ENCODE measurements at places on chromosomes 4 and X.
A peak's percentile ranks its signal among the peaks of the same experiment; 100 is the strongest.

DNA sequence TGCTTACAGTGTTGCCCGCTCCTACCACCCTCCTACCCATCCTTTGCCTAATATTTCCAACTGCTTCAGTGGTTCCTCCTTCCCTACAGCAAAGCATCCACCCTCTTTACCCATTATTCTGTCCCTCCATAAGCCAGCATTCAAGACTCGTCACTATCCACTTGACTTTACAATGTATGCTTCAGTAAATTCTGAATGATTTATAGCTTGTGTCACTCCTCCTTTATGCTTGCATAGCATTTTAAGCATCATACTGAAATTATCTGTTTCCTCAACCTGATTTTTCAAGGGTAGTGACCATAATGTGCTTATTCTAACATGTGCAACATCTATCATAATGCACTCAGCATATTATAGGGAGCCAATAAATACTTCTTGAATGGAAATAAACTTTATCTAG, 365.5 kb downstream of the RAB28 start:
- no peak for DNase-seq

DNA sequence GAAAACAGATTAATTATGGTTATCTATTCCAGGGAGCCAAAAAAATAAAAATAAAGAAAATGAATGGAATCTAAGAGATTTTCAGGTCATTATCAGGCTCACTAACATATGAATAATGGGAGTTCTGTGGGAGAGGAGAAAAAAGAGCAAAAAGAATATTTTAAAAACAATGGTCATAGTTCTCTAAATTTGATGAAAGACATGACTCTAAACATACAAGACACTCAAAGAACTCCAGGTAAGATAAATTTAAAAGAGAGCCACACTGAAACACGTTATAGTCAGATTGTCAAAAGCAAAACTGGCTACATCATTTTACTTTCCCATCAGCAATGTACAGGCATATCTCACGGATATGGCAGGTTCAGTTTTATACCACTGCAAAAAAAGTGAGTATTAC, 520.0 kb downstream of the ANKRD50 start:
- DNase-seq: no peak

GRCh38 chr4:128519163-128519830, 231.7 kb upstream of the PGRMC2 start:
- no peak for DNase-seq

DNA sequence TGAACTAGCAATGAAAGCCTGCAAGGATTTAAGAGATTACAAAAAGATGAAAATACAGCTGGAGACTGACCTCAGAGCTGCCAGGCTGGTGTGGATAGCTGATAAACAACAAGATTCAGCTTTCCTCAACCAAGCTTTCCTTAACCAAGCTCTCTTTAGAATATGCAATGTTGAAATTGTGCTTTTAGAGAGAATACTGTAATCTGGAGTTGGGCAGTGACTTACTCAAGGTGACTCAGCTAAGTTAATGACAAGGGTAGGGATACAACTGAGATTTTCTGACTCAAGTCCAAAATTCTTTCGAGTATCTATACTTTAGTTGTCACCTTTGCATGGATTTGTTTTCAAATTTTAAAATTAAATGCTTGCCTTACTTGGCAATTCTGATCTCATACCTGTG, 98.0 kb downstream of the AMMECR1 start:
- no peak for DNase-seq

GRCh38 chr4:169984745-169985144, 41.5 kb downstream of the MFAP3L start:
- no peak for DNase-seq

GRCh38 chr4:141757287-141757686, 120.9 kb downstream of the IL15 start:
- no peak for DNase-seq

GRCh38 chr4:139819082-139819481, 153.5 kb downstream of the MGST2 start:
- DNase-seq: no peak

- DNase-seq: peak; percentile 82
Measured at GRCh38 chrX:71053217-71053621, 14.9 kb downstream of the SNX12 start.

DNA sequence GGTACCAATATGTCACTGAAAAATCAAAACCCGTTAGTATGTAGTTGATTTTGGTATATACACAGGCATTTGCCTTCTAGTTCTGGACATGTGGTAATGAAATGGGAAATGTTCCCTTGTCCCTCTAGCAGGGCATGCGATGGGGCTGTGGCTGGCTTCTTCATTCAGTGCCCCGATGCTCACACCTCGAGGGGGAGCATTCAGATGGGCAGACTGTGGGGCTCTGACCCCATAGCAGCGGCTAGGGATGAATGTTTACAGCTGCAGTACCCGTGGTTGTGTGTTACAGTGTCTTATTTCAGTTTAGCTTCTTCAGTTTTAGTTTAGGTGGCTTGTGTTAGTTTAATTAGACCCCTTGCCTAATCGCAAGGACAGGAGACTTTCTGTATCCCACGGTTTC, 1741.0 kb upstream of the PCDH10 start:
- DNase-seq: no peak

GRCh38 chr4:23750125-23750524, 139.7 kb downstream of the PPARGC1A start:
- DNase-seq: no peak

- DNase-seq: no peak
Measured at GRCh38 chr4:8707045-8707781, 114.6 kb downstream of the CPZ start.

GRCh38 chr4:1834047-1834775, 21.7 kb downstream of the LETM1 start:
- DNase-seq: no peak

DNA sequence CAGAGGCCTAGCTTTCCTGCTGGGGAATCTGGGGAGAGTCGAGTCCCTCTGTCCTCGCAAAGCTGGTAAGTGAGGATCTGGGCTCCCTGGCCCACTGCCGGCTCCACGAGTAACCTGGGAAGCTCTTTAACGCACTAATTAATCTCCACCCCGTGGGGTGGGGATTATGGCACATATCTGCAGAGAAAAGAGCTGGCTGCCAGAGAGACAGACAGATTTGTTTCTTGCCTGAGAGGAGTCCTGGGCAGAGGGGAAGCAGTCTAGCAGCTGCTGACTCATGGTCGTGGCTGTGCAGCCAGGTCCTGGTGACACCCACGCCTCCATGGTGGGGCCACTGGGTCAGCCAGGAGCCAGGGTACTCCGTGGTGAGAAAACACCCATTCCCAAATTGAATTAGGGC, 14.0 kb downstream of the SORCS2 start:
- DNase-seq: no peak

DNA sequence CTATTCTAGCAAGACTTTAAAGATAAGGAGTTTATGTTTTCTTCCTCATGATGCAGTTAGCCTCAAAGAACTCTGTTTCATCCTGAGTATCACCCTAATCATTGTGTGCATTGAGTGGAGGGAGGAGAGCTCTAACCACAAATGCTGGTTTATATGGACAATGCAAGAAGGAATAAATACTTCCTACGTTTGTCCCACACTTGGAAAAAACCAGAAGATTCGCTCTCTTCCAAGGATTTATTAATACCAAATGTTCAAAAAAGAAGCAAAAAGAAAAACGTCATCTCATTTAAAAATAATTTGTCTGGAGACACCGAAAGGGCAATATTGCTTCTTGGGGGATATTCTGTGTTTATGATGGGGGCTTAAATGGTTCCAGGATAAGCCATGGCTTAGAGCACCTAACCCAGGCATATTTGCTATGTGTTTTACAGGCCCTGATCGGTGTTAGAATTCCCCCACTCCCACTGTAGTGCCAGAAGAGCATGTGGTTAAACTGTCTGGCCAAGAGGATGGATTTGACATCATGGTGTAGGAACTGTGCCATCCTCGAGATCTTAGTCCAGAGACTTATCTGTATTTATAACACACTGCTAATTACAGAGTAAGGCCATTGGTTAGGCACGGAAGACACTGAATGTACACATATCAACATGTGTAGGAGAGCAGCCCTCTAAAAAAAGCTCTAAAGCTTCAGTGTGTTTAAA, 227.2 kb downstream of the ANK2 start:
- DNase-seq: no peak

DNA sequence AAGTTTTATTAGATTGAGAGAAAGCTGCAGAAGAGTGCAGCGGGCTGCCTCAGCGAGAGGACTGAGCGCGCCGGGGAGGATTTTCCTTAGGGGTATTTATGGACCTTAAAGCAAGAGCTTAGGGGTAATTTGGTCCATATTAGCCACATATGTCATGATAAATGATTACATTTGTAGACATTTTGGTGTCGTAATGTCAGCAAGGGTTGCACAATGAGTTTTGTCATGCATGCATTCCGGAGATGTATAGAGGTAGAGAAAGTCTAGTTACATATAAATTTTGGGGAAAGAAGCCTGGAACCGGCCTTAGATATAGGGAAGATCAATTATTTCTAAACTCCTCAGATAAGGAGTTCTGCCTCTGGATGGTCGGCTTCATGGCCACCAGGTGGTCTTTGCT, 10.0 kb downstream of the MGST2 start:
- DNase-seq: no peak

DNA sequence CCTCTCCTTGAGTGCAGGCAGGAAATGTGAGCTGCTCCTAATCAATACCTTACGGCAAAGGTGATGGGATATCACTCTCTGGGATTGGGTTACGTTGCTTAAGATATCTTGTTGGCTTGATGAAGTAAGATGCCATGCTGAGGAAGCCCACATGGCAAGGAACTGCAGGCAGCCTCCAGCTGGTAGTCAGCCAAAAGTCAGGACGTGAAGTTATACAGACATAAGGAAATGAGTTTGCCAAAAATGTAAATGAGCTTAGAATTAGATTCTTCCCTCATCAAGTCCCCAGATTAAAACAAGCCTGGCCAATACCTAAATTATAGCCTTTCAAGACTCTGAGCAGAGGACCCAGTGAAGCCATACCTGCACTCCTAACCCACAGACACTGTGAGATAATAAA, 155.0 kb downstream of the QDPR start:
- no peak for DNase-seq

GRCh38 chrX:123917069-123917468, 44.4 kb upstream of the STAG2 start:
- no peak for DNase-seq
